ENCODE measurements at places on chromosomes 12 and 14. TPM values are rescaled to one million over a fixed set of nuclear protein-coding genes. Genes with fewer than 3 reads are reported as not detected.
A peak's percentile ranks its signal among the peaks of the same experiment; 100 is the strongest.

Gene OTOGL
- under 0.01 TPM for total RNA-seq

Gene SERPINA10
- not detected for total RNA-seq

Gene LTB4R2
- total RNA-seq: 3.6 TPM

Gene RPL10L
- total RNA-seq: not detected

Gene RBP5
- not detected for total RNA-seq

Gene ANKRD33
- total RNA-seq: not detected

Gene MYBPC1
- total RNA-seq: not detected

Gene CEBPE
- not detected for total RNA-seq

Gene PDZRN4
- 0.25 TPM for total RNA-seq

DNA sequence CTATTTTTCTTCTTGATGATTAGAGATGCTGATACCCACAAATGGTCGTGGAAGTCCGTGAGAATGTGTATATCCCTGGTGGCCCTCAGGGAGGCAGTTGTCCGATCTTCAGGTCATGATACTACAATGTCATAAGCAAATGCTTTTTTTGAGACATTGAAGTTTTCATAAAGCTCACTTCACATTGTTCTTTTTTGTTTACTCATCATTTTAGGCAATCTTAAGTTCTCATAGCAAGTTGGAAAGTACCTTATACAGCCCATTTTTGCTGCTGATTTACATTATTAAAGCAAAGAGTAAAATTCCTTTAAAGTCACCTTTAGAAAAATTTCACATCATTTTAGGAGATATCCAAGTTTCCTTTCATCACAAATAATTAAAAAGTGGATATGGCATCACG, 90.0 kb upstream of the CCDC196 start:
- DNase-seq: no peak

GRCh38 chr14:68157971-68158371, 338.4 kb downstream of the RAD51B start:
- peak; percentile 73 for DNase-seq

- DNase-seq: no peak
Measured at GRCh38 chr14:41120402-41120801, 486.3 kb upstream of the LRFN5 start.

DNA sequence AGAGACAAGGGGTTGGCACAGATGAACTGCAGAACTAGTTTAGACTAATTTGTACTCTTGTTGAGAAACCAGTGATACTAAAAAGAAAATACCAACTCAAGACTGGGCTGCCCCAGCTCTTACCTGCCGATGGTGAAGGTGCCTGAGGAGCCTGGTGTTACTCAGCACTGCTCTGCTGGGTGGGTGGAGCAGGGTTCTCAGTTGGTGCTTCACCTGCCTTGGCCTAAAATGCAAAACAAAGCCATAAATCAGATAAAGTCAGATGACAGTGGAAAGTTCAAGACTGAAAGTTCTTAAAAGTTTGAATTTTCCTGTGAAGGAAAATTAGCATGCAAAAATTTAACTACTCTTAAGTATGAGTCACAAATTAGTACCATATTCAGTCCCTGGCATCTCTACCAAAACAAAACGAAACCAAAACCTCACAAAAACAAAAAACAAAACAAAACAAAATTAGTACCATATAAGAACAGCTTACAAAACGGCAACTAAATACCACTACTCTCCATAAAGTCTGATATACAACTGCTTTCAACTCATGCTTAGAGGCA, 21.9 kb downstream of the YBX3 start:
- DNase-seq: no peak

DNA sequence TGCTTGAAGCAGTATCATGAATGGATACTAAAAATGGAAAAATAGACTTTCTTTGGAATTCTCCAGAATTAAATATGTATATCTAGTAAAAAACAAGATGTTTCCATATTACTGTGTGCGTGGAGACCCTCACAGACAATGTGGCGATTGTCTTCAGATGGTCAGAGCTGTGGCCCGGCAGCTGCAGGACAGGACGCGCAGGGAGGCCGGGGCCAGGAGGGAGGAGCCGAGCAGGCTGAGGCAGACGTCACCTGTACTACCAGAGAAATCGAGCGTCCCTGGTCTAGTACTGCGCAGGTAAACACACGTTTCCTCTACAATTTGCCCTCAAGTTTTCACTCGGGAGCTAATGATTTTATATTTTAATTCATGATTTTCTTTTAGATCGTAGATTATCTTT, 22.8 kb downstream of the DDX51 start:
- DNase-seq: no peak

DNA sequence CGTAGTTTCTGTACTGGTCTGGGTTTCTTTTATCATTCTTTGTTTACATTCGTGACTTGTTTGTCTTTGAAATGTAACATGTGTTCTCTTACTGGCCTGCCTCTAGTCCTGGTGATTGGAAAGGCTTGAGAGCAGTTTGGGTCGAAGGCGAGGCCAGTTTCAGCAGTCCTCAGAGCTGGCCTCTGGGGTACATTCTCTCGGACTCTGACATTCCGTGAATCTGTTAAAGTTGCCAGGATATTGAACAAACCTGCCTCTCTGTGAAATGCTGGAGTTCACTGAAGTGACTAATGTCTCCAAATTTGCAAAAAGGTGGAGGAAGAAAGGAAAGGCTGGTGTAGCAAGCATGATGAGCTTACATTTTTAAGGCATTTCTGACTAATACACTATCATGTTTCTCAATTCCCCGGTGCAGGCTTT, 1.5 kb downstream of the PLEKHA5 start:
- peak; percentile 70 for DNase-seq

- peak; percentile 14 for DNase-seq
Measured at GRCh38 chr12:124994437-124994975, 1.1 kb downstream of the BRI3BP start.

- DNase-seq: no peak
Measured at GRCh38 chr12:15933751-15934150, 22.6 kb downstream of the DERA start.

GRCh38 chr12:95990136-95990535, 6.0 kb downstream of the HAL start:
- DNase-seq: no peak

DNA sequence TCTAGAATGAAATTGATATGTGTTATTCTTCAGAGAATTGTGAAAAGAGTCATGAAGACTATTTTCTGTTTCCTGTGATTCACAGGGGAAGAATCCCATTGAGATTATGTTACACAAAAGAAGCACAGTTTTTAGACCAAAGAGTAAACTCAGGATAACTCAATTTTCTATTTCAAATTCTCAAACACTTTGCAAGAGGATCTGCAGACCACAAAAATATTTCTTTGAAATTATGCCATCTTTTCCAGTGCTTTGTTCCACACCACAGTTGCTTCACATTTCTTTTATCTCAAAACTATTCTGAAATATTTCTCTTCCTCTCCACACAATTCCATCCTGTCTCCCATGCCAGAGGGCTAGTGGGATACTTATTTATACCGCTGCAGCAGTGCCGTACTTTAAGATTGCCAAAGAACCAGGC, 188.9 kb upstream of the FOXG1 start:
- DNase-seq: no peak

DNA sequence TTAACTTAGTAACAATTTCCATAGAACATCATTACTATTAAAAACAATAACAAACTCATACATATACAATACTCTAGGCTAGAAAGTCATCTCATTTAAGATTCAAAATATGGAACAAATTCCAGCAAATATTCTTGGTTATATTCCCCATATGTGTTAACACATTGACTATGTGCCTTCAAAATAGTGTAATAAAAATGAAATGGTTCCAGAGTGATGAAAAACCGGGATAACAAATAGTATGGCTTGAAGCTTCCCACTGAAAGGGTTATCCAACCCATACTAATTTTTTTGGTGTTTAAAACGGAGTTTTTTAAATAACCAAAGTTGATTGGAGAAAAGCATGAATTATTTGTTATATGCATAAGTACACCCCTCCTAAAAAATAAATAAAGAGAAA, 5.3 kb downstream of the LRIG3 start:
- DNase-seq: no peak

- peak; percentile 59 for DNase-seq
Measured at GRCh38 chr12:130335517-130336392, 1.9 kb upstream of the PIWIL1 start.

DNA sequence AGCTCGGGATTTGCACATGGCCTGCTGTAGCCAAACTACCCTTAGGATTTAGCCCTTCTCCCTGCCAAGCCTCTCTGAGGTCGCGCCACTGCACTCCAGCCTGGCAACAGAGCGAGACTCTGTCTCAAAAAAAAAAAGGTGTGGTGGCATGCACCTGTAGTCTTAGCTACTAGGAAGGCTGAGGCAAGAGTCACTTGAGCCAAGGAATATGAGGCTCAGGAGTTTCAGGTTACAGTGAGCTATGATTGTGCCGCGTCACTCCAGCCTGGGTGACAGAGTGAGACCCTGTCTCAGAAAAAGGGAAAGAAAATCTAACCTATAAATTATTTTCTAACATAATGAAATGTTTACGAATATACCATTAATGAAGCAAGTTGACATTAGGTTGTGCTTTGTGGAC, 29.7 kb downstream of the ESRRB start:
- DNase-seq: no peak

GRCh38 chr14:43361751-43362150, 1145.3 kb downstream of the FSCB start:
- DNase-seq: no peak

GRCh38 chr14:26856876-26857518, 259.2 kb upstream of the NOVA1 start:
- DNase-seq: no peak

DNA sequence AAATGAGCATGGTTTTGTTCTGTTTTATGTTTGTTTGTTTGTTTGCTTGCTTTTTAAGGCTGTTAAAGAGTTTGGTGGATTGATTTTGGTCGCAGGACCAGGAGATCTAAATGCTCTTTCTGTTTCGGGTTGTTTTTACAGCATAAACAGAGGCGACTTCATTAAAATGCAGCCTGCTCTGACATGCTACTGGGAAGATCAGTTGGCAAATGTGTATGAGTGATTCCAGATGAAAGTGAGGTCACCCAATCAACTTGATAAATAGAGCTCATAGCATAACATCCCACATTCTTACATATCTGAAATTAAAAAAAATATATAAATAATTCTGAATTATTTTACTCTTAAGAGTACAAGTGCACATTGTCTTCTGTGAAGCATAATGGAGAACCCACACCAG, 947.7 kb downstream of the GALC start:
- DNase-seq: no peak

- DNase-seq: no peak
Measured at GRCh38 chr12:51777457-51777856, 71.1 kb downstream of the FIGNL2 start.

DNA sequence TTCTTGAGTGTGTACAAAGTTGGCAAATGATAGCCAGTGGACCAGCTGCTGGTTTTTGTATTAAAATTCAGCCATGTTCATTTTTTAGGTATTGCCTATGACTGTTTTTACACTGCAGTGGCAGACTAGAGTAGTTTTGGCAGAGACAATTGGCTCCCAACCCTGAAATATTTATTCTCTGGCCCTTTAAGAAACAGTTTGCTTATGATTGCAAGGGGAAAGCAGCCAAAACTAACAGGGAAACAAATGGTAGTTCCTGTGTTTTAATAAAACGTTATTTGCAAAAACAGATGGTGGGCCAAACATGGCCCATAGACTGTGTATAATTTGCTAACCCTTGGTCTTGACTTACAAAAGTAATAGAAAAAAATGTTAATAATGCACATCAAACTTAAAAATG, 110.2 kb downstream of the ALX1 start:
- no peak for DNase-seq

DNA sequence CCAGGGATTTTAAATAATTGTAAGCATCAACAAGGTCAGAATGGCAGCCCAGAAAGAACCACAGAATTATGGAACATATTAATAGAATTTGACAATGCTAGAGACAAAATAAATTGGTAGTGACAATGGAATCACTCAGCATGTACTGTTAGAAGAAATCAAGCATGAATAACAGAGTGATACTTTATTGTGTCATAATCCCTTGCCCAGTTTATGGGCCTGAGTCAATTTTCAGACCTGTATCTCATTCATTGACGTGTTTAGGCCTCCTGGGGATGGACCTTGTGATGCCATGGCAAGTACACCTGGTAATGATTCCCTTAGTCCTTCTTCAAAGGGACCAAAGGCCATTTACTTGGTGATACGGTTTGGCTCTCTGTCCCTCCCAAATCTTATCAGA, 12.8 kb upstream of the CCDC91 start:
- DNase-seq: no peak

DNA sequence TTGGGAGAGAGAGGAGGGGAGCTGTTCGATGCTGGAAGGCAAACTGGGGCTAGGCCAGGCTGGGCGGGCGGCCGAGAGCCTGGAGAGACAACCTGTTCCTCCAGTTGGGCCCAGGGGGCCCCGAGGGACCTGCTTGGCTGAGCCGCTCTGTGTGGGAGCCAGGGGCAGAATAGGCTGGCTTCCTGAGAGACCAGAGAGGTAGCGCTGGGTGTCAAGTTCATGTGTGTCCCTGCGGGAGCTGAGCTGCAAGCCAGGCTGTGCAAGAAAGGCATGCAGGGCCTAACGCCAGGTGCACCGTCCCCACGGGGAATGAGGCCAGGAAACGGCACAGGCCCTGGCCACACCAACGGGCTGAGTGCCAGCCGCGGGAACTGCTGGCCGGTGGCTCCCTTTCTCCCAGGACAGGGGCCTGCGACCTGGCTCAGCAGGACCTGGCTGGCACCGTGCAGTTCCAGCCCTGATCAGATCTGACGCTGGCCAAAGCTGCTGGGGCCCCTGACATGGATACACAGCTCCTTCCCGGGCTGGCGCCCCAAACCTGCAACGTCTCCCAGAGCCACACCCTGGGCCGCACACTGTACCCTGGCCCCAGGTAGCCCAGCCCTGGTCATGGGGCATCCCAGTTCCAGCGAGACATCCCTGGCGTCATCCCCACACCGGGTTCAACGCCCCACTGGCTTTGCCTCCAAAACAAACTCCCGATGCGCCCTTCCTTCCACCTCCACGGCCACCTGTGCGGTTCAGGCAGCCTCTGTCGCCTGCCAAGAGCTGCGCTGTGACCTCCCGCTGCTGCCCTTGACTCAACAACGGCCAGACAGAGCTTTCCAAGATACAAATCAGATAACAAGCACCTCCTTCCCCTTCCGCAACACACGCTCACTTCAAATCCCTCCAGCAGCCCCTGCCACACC, 65.0 kb downstream of the RFLNA start:
- no peak for DNase-seq

DNA sequence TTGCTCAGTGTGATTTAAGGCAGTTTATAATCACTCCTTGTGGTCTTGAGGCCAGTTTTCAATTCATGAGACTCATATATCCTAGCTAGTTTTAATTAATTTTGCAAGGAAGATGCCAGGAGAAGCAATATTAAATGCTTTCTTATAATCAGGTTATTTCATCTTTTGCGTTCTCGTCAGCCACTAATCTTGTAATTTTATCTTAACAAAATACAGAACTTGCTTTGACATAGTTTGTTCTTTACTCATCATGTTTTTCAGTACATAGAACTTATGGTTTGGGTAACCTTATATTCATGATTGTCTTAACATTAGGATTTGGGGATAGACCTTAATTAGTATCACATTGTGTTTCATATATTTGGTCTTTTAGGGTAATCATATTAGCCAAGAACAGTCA, 76.0 kb downstream of the LIN52 start:
- no peak for DNase-seq

GRCh38 chr14:95619785-95620417, 66.3 kb upstream of the TCL1B start:
- DNase-seq: no peak

All from renal cortical epithelial cell (primary cell).